K562 (cell line): ENCODE measurements at places on chromosomes 12 and 14. TPM values are rescaled to one million over a fixed set of nuclear protein-coding genes. Genes with fewer than 3 reads are reported as not detected.

The KIF5A gene
- 14.2 and 17.7 TPM in 2 replicates for total RNA-seq

The CCDC196 gene
- not detected in 2 replicates for total RNA-seq

The CSAD gene
- total RNA-seq, result 10.3 and 10.9 TPM in 2 replicates

The NANOG gene
- 0.04 and 0.38 TPM in 2 replicates for total RNA-seq

The NOVA1 gene
- total RNA-seq, result not detected in 2 replicates

The KTN1 gene
- 57.5 and 63.6 TPM in 2 replicates for total RNA-seq

The GALNT9 gene
- total RNA-seq, result not detected in 2 replicates

The ING4 gene
- 13.0 and 14.0 TPM in 2 replicates for total RNA-seq

The HSPB8 gene
- total RNA-seq, result 0.13 TPM in 1 of 2 replicates, not detected in the other

The A2M gene
- 2.3 and 3.0 TPM in 2 replicates for total RNA-seq

The DLK1 gene
- 44.2 and 48.3 TPM in 2 replicates for total RNA-seq

The SLC7A8 gene
- total RNA-seq, result 19.6 and 21.6 TPM in 2 replicates

The LTBR gene
- 65.0 and 67.2 TPM in 2 replicates for total RNA-seq

The KLRC1 gene
- total RNA-seq, result not detected in 2 replicates

The CLEC2B gene
- 1.8 and 2.1 TPM in 2 replicates for total RNA-seq

The ITGA7 gene
- total RNA-seq, result 1.9 and 2.3 TPM in 2 replicates

The REM2 gene
- 0.40 and 0.69 TPM in 2 replicates for total RNA-seq

The CRACR2A gene
- 12.7 and 15.1 TPM in 2 replicates for total RNA-seq

The LRIG3 gene
- 0.13 TPM in 1 of 2 replicates, not detected in the other for total RNA-seq

The DAO gene
- total RNA-seq, result not detected in 2 replicates

The APOF gene
- 0.09 TPM in 1 of 2 replicates, not detected in the other for total RNA-seq

The LUM gene
- total RNA-seq, result 0.11 and 0.40 TPM in 2 replicates

The EXOC3L4 gene
- total RNA-seq, result 5.4 and 6.7 TPM in 2 replicates

The SIX6 gene
- not detected in 2 replicates for total RNA-seq

The AJUBA gene
- 2.9 and 4.3 TPM in 2 replicates for total RNA-seq

The KRT73 gene
- not detected in 2 replicates for total RNA-seq

The FOXN4 gene
- total RNA-seq, result not detected in 2 replicates

The CATSPERB gene
- 0.67 and 0.89 TPM in 2 replicates for total RNA-seq
